Activated CD8-positive, alpha-beta memory T cell treated with anti-CD3 and anti-CD28 coated beads for 1 hour (primary cell): ENCODE measurements at places on chromosomes 1 and 21.
A peak's percentile ranks its signal among the peaks of the same experiment; 100 is the strongest.

- DNase-seq = no peak
Measured at GRCh38 chr1:3455670-3456448, 1.4 kb downstream of the ARHGEF16 start.

- DNase-seq = peak; percentile 45
Measured at GRCh38 chr1:27102707-27103468, 52.0 kb downstream of the SLC9A1 start.

DNA sequence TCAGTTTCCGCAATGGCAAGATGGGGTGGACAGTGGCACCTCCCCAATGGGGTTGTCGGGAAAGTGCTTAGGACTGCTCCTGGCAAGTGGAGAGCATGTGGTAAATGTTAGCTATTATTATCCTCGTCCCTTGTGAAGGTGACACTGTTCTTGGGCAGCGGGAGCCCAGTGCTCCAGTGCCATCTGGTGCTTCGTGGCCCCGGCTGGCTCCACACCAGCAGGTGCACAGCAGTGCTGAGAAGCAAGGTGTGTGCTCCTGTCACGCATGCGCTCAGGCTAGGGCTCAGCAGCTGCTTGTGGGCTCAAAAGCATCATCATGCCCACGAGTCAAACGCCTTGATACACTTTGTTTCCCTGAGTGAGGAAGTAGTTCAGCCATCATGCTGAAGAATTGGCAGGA lies 24.9 kb upstream of the KCNC4 start:
- DNase-seq = no peak

- DNase-seq = no peak
Measured at GRCh38 chr1:201320168-201320788, 37.0 kb downstream of the PKP1 start.

GRCh38 chr1:208778417-208778816 lies 534.2 kb upstream of the PLXNA2 start:
- DNase-seq = no peak

GRCh38 chr1:32783851-32784250 lies 33.3 kb downstream of the YARS1 start:
- no peak for DNase-seq

GRCh38 chr1:209723756-209724693 lies 19.4 kb downstream of the HSD11B1 start:
- no peak for DNase-seq

DNA sequence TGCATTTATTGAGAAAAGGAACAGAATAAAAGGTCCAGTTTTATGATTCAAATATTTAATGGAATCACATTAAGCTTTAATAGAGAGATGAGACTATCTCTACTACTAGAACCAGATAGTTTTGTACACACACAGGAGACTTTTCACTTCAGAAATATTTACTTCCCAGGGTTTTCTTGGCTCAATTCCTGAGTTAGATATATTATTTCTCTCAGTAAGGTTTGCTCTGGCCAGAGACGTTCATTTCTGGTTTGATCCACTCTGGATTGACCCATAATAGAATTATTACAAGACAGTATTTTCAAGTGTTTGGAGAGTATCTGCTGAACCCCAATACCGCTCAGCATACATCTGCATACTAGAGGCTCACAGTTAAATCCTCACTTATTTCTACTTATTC lies 1.3 kb upstream of the RCOR3 start:
- no peak for DNase-seq

- DNase-seq = no peak
Measured at GRCh38 chr21:29885491-29885890, 54.3 kb downstream of the GRIK1 start.

GRCh38 chr1:156577550-156577949 lies 2.0 kb upstream of the TTC24 start:
- DNase-seq = no peak
